ENCODE measurements at places on chromosomes 2 and 18.

DNA sequence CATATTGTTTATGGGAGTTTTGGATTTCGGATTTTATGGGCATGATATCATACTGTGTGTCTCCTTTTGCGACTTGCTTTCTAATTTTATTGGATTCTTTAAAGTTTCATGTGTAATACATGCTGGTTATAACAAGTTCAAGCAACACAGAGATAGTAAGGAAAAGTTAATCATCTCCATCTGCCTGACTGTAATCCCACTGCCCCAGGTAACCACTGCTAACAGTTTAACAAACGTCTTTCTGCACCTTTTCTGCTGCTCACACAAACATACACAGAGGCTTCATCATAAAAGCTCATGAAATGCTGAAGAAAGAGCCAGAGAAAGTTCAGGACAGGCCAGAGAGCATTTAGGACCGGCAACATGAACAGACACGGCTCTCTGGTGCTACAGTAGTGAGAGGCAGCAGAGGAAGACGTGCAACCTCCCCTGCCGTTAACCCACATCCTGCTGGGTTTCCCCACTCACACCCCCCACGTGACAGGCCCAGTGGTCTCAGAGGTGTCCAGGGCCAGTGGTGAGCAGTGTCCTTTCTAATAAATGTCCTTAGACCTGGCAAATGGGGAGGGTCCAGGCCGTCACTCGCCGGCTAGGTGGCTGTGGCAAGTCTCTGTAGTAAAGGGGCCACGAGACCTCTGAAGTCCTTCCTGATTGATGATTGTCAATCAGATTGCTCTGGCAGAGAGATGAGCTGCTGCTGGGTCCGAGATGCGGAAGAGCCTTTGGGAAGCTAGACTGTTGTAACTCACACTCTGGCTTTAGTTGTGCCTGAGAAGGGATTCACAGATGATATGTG, 43.0 kb upstream of the SLC1A4 start:
- no peak for DNase-seq

DNA sequence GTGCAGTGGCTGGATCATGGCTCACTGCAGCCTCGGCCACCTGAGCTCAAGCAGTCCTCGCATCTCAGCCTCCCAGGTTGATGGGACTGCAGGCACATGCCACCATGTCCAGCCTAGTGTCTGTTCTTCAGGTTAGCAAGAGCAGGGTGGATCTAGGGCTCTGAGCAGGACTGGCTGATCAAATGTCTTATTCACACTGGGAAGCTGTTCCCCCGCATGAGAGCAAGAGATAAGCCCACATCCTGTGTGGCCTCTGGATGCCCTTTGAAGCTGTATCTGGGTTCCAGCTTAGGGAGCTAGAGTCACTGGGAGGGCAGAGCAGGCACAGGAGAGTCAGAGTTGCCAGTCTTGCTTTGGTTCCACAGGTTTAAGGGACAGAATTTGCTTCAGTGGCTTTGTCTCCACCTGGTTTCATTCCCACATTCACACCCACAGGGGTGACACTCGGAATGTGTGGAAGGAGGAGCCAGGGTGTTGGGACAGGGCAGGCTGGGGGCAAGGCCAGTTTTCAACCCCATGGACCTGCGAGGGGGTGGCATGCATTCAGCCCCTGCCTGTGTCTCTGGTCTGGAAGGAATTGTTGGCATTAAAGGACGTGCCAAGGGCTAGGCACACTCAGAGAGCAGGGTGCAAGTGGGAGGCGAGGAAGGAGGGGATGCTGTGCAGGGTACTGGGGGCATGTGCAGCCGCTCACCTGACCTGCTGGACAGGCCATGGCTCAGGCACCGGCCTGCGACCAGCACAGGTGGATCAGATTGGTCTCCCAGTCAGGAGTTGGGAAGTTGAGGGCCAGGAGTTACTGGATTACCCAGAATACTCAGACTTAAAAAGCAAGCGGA, 24.5 kb downstream of the PTPN18 start:
- no peak for DNase-seq

GRCh38 chr18:29012883-29013465, 836.0 kb upstream of the CDH2 start:
- DNase-seq, result no peak

- DNase-seq, result peak; percentile 69
These were observed 141.1 kb downstream of the HRH4 start for GRCh38 chr18:24601585-24601984.

DNA sequence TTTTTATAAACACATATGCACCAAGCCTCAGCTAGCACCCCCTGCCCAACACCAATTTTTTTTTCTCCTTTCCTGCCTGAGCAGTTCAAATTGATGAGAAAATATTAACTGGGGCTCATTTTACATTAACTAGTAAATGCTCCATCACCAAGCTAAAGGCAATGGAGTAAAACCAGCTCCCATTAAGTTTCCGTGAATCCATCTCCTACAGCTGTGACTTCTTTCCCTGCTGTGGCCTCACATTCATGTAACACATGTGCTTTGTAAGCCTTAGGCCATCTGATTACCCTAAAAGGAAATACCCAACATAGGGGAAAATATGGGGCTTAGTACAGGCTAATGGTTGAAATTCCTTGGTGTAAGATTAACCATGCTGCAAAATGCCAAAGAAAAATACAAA, 60.8 kb downstream of the DNER start:
- no peak for DNase-seq

DNA sequence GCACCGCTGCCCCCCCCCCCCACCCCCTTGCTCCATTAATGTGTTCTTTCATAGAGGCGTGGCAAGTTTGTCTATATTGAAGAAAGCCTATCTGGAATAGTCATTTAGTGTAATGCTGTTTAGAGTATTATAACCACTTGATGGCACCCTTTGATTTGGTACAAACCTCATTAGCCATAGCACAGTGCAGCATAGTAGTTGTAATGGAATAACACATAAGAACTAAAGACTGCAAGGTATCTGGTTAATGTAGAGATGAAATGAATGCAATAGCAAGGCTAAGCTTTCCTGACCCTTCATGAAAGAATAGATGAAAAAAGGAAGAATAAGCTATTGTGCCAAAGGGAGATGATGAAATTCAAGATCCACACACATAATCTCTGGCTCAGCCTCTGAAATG, 81.9 kb downstream of the EHBP1 start:
- peak; percentile 58 for DNase-seq

DNA sequence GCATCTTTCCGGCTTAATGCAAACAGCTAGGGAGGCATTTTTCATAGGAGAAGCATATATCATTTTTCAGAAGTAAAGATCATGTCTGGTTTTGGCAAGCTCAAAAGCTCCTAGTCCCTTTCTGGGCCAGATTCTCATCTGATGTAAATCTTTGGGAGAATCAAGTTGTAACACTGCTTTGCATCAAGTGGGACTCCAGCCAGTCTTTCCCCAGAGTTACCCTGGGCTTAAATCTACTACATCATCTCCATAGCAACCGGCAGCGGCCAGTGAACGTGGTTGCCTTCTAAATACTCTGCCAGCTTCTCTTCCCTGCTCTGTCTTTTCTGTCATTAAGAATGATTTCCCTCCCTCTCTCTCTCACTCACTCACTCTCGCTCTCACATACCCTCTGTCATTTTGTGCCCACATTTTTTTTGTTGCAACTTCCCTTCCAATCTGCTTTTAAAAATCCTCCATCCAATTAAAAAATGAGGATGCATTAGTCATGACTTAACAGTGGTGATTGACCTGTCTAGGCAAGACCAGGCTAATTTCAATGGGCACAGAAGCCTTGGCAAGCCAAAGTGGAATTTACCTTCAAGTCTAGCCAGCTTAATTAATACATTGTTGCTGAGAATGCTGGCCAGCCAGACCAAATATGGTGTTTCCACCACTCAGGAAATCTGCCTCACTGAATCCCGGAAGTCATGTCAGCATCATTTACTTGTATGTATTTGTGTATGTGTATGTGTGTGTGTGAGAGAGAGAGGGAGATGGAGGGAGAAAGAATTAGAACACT, 93.0 kb downstream of the NRP2 start:
- DNase-seq, result peak; percentile 90

GRCh38 chr2:67201521-67201920, 195.6 kb upstream of the ETAA1 start:
- DNase-seq, result peak; percentile 87

- no peak for DNase-seq
These were observed 1396.1 kb upstream of the TMEFF2 start for GRCh38 chr2:193590831-193591230.

- no peak for DNase-seq
These were observed 101.3 kb downstream of the L3MBTL4 start for GRCh38 chr18:6313415-6313814.

GRCh38 chr2:73939419-73939818, 12.7 kb downstream of the DGUOK start:
- no peak for DNase-seq

- peak; percentile 15 for DNase-seq
These were observed 35.9 kb upstream of the SNED1 start for GRCh38 chr2:240962300-240963064.

DNA sequence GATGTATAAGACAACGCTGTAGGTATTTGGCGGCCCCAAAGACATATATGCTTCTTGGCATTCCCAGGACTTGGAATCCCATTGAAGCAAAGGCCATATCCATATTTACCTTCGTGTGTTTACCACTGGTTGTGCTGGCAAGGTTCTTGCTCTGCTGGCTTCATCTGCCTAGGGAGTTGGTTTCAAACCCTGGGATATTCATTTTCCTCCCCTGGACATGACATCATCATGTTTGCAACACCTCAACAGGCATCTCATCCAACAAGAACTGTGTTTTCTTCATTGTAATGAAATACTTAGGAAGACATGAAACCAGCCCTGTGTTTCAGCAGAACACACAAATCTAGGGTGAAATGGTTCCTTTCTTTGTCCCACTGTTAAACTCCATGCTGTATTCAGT, 77.9 kb upstream of the PHLPP1 start:
- no peak for DNase-seq

DNA sequence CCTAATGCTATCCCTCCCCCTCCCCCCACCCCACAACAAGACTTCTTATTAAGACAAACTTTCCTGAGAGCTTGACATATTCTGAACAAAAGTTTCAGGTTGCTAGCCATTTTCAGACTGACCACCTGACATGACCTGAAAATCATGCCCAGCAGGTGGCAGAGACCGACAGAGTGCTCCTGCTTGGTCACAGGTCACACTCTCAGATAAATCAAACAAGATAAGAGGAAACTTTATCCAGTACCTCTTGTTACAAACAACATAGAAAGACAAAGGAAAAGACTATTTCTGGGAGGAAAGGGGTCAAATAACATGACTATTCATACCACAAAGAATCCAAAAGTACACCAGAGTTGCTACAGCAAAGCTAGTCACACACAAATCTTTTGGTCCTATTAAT, 107.4 kb downstream of the TMEM200C start:
- DNase-seq, result no peak

GRCh38 chr2:96913398-96914202, 43.7 kb upstream of the SEMA4C start:
- no peak for DNase-seq

- DNase-seq, result no peak
These were observed 94.4 kb upstream of the RND3 start for GRCh38 chr2:150581717-150582472.

- DNase-seq, result no peak
These were observed 214.6 kb downstream of the TTC32 start for GRCh38 chr2:19687017-19687659.

- no peak for DNase-seq
These were observed 13.9 kb upstream of the VRK2 start for GRCh38 chr2:58032764-58033080.

DNA sequence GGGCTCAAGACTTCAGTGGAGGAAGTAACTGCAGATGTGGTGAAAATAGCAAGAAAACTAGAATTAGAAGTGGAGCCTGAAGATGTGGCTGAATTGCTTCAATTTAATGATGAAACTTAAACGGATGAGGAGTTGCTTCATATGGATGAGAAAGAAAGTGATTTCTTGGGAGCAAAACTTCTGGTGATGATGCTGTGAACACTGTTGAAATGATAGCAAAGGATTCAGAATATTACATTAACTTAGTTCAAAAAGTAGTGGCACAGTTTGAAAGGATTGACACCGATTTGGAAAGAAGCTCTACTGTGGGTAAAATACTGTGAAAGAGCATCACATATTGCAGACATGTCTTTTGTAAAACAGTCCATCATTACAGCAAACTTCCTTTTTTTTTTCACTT, 638.0 kb downstream of the NYAP2 start:
- DNase-seq, result no peak

DNA sequence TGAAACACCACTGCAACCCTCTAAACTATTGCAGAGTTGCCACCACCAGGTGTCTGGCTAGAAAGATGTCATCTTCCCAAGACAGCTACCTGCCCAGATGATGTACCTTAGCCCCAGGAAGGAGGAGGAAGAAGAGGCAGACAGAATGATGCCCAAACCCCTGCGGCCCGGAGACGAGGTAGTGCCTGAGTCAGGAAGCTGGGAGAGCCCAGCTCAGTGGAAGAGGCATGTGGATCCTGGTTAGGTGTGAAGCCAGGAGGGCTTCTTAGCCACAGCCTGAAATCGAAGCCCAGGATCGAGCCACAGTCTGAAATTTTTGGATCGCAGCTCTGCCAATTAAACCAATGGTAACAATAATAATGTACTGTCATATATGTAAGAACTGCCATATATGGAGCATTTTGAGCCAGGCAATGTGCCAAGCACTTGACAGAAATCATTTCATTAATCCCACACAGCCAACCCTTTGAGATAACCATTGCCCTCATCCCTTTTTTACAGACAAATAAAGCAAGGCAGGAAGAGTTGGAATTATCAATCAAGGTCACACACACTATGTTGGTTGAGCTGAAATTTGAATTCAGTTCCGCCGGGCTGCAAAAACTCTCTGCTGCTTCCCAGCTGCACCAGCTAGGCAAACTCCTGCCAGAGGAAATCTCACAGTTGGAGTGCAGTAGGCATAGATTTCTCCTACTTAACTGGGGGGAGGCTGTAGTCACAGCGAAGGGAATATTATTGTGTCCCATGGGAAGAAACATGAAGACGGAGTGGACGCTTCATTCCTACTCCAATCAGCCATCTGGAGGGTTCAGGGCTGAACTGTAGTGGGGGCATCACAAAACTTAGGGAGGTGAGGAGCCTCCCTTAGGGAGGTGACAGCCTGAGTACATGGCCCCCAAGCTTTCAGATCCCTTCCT, 19.4 kb upstream of the CYP1B1 start:
- no peak for DNase-seq

DNA sequence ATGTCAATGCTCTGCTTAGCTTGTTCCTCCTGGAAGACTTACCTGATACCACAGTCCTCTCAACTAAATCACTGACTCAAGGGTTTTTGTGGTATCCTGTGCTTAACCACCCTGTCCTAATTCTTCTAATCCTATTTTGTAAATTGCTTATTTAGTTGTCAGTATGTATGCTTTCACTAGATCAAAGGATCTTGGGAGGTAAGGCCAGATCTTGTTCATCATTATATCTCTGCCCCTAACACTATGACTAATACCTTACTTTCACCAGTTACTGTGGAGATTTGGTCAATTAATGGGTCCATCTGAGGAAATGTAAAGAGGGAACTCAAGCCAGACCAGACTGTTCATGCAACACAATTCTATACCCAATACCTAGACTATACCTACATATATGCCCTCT, 203.2 kb downstream of the GULP1 start:
- DNase-seq, result no peak

DNA sequence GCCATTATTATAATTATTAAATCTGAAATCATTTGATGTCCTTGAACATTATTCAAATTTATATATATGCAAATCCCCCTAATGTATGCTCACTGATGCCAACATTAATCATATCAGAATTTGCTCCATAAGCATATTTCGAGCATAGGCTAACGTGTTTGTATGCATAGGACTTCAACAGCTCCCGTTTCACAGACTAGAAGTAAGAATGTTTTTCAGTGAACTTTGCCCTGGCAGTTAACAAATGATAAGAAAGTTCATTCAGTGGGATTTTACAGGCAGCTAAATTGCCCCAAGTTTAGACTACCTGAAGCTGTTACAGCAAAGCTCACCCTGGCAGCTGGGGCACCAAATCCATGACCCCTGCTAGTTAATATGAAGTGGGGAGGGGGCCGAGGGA, 272.0 kb downstream of the LNPK start:
- no peak for DNase-seq
